ENCODE measurements at places on chromosomes 12 and 14. TPM values are rescaled to one million over a fixed set of nuclear protein-coding genes. Genes with fewer than 3 reads are reported as not detected.

Gene CLEC4A
- 1.4 TPM for polyA plus RNA-seq

DNA sequence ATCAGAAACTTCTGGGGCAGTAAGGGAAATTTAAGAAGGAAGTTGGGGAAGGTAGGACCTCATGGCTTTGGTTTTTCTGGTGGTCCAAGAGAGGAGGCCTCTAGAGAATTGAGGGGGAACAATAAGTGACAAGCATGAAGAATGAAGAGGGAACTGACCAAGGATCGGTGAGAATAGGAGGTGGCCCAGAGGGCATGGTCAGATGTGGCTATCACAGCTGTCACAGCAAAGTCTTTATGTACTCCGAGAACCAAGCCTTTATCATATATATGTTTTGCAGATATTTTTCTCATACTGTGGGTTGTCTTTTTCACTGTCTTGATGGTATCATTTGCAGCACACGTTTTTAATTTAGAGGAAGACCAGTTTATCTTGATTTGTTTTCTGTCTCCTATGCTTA lies 64.3 kb downstream of the PPP2R5C start:
- no peak for DNase-seq

GRCh38 chr14:59537476-59537875 lies 39.1 kb downstream of the CCDC175 start:
- no peak for DNase-seq

- no peak for DNase-seq
These were observed 261 bp upstream of the MLH3 start for GRCh38 chr14:75051556-75051899.

Gene SRRM4
- polyA plus RNA-seq = 0.22 TPM

DNA sequence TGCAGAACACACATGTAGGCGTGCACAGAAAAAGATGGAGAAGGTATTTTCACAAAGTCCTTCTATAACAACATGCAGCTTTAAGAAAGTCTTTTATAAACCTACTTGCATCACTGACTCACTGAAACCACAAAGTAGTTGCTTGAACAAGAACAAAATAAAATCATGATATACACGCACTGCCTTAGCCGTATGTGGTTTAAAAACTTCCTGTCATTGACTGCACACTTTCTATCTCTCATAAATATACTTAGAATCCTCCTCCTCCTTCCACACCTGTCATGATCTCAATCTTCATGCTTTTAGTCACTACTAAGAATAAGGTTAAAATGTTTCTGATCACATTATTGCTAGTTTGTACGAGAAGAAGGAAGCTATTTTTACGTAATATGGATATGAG lies 31.8 kb upstream of the RAD51AP1 start:
- DNase-seq = no peak

GRCh38 chr12:67519484-67520433 lies 128.8 kb upstream of the DYRK2 start:
- DNase-seq = no peak

DNA sequence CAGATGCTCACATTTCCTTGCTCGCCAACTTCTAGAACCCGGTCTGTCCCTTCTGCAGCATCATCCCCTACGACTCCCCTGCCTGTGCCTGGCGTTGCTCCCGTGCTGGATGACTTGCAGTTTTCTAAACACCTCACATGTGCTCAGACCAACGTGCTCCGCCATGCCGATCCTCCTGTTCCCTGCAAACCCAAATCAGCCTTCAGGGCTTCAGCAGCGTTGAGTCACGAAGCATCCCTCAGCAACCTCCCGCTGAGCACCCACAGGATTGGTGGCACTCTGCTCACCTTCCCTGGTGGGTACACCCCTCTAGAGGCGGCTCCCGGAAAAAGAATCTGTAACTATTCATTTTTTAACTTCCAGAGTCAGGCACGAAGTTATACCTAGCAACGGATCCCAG lies 2.8 kb upstream of the PIWIL1 start:
- DNase-seq = no peak

Gene ENDOU
- polyA plus RNA-seq = 0.71 TPM

DNA sequence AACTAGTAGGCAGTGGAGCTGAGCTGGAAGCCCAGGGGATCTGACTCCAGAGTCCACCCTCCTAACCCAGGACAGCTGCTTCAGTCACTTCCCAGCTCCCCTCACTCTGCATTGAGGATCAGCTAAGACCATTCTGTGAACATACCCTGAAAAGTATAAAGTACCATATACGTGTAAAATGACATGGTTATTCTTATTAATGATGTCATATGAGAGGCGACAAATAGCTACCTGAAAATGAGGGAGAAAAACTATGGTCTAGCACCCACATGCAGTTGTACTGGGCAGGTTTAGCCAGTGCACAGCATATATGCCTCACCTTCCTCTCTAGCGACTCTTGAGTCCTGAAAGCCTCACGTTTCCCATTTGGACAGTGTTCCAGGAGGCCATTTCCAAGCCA lies 461.9 kb downstream of the RAD51B start:
- no peak for DNase-seq

DNA sequence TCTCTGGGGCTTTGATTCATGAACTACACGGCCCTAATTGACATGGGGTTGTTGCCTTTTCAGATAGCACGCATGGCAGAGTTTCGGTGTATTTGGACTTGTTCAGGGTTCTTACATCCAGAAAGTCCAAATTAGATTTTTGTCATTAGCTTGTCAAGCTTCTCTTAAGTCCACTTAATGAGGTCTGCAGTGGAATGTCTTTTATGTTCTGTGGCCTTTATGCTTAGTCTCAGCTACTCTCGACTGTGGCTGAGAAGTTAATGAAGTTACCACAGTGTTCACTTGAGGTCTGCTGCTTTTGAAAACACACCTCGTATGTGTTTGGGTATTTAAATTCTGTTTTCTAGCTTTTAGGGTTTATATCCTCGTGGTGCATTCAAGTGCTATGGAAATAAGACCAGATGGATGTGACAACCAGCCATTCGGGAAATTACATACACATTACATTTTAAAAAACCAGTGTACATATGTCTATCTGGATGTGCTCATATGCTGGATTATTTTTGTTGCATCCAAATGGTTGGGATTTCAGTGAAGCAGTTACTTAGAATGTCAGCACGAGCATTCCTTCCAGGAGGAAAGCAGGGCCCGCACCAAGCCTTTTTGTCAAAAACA lies 80.2 kb downstream of the RMST start:
- DNase-seq = no peak

Gene FAM181A
- polyA plus RNA-seq = not detected

- no peak for DNase-seq
These were observed 13.6 kb downstream of the EXOC3L4 start for GRCh38 chr14:103107941-103108748.

Gene SLC4A8
- 0.65 TPM for polyA plus RNA-seq

DNA sequence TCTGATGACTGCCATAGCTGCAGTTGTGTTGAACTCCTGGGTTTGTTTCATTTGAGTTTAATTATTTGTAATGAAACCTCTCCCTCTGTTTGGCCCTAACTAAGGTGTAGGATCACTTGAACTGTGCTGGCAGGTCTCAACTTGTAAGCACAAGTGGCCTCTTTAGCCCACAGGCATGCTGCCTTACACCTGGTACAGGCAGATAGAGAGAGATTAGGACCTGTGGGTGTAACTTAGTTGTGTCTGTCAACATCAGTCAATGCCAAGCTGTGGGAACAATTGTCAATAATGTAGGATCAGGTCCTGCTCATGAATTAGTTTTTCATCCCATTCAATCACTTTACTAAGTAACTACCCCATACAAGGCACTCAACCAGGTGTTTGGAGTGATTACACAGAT lies 263.0 kb upstream of the G2E3 start:
- no peak for DNase-seq

Gene ASB2
- polyA plus RNA-seq = 38.2 TPM

DNA sequence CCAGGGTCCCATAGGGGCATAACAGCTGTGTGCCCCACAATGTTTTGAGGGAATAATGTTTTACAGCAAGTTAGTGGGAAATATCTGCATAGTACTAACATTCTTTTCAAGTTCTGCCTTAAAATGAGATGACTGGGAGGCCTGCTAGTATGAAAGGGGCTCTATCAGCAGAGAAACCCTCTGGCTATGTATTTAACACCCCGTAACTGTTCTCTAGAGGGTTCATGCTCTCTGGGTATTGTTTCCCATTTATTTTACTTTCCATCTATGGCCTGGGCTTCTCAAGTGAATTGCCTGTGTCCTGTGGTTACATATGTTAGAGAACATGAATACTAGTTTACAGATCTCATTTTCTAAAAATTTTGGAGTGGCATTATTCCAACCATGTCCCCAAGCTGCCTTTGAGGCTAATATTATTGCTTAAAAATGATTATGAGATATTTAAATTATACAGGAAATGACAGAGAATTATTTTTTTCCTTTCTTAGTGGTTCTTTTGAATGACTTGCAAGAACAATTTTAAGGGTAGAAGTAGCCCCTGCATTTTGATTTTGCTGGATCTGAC lies 37.5 kb downstream of the GNG2 start:
- DNase-seq = no peak

GRCh38 chr12:45713078-45713477 lies 16.4 kb upstream of the ARID2 start:
- DNase-seq = no peak

Gene CYP46A1
- 4.7 TPM for polyA plus RNA-seq

Gene PTPRB
- polyA plus RNA-seq = 12.7 TPM

DNA sequence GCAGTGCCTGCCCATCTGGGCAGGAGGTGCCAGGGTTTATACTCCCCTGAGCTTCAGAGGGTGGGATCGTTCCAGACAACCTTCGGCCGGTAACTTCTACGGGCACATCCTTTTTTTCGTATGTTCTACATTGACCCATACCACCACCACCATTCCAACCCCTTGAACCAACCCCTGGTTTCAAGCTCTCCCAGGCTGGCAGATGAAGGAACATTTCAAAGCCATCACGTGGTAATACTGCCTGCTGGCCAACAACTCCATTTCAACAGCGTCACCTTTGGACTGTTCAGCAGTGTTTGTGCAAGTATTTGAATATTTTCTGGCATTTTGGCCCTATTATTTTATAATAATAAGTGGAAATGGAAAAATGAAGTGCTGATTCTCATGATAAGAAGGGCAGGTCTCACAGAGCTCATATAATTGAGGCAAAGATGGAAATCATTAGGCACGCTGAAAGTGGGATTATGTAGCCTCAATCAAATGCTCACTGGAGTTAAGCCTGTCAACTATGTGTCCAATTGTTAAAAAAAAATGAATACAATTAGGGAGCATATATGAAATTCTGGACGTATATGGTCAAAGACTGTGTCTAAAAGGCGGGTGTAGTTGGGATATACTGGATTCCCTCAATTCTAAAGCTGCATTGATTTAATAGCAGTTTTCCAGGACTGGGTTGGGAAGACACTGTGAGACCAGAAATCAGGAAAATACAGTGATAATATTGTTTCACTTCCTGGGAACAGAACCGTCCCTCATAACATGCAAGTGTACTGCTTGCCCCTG lies 162.1 kb downstream of the ZFP36L1 start:
- no peak for DNase-seq

- DNase-seq = no peak
These were observed 288.5 kb downstream of the KSR2 start for GRCh38 chr12:117680312-117680711.

DNA sequence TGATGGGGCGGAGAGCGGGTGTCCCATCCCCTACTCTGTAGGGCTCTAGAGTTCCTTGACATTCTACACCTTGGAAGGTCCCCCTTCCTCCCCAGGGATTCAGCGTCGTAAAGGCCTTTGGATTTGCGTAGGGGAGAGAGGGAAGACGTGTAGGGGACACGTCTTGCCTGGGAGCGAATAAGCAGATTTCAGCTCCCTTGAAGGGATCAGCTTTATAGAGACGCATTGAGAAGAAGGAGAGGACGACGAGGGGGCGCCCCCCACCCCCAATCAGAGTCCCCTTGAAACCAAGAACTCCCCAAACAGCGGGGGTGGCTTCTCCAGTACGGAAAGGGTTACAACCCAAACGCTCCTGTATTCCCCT lies 324 bp downstream of the CALCOCO1 start:
- no peak for DNase-seq

DNA sequence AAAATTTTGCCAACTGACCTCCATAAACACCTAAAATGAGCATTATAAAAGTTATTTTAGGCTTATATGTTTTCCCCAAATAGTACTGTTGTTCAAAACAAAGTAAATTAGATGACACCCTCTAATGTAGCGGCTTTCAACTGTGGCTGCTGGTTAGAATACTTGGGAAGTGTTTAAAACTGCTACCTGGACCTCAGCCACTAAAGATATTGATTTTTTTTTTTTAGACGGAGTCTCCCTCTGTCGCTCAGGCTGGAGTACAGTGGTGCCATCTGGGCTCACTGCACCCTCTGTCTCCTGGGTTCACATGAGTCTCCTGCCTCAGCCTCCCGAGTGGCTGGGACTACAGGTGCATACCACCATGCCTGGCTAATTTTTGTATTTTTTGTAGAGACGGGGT lies 16.2 kb downstream of the PRORP start:
- no peak for DNase-seq

GRCh38 chr14:71267691-71268090 lies 360.4 kb downstream of the PCNX1 start:
- DNase-seq = no peak

DNA sequence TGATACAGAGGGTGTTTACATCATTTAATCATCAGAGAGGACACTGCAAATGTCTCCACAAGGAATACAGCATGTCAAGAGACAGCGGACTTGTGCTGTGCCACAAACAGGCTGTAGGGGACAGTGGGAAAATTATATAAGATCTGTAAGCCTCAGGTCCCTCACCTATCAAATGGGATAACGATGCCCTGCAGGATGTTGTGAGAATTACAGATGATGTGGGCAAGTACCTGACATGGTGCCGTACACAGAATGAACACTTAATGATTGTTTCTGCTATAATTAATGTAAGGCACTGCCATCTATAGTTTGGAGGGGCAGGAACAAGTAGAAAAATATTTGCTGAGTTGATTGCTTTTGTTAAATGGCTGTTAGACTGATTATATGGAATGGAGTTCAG lies 81.9 kb upstream of the GTF2A1 start:
- DNase-seq = no peak

All from forelimb muscle (tissue), 1 donor.